ENCODE measurements at places on chromosomes 16 and 17.

GRCh38 chr16:28155293-28155692 lies 56.5 kb downstream of the XPO6 start:
- DNase-seq: no peak

DNA sequence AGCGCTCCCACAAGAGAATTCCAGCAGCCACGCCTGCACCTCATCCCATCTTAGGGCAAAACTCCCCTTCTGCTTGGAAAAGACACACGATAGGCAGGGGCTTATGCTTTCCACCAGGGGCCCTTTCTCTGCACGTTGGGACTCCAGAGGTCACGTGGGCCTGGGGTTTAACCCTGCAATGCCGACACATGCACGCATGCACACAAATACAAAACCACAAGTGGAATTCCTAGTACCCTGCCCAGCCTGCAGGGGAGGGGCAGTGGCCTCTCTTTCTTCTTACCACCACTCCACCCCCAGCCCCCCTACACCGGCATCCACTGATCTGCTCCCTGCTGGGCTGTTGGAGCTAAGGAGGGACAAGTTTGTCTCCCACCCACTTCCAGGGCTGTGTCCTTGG lies 16.8 kb upstream of the CCDC182 start:
- DNase-seq: no peak

DNA sequence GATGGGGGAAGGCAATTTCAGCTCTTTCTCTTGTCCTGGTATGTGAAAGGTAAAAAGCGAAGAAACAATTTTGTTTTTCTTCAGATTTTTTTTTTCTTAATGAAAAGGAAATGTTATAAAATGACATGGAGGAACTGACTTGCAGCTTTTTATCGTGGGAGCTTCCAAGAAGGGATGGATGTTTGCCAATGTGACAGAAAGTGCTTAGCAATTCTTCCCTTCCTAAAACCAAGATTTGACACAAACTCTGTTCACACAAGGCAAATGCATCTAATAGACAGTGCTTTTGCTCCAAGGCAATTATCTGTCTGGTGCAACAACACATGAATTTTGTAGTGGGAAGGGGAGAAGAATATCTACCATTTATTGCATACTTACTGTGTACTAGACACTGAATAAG lies 988.5 kb downstream of the CDH11 start:
- DNase-seq: peak; percentile 40

GRCh38 chr17:74485841-74486240 lies 19.4 kb downstream of the CD300A start:
- DNase-seq: no peak

DNA sequence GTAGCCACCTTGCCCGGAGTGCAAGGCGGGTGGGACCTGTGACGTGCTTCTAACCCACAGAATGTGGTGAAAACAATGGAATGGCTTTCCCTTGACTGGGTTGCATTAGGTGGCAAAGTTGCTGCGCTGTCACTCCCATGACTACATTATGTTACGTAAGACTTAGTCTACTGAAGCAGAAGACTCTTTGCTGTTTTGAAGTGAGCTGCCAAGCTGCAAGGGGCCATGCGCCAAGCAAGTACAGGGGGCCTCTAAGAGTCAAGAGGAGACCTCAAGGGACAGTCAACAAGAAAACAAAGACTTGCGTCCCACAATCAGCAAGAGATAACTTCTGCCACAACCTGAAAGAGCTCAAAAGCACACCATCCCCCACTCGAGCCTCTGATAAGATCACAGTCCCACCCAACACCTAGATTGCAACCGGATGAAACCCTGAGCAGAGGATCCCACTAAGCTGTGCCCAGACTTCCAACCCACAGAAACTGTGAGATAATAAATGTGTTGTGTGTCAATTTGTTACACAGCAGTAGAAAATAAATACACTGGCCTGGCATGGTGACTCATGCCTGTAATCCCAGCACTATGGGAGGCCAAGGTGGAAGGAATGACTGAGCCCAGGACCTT lies 16.5 kb downstream of the ANKRD11 start:
- DNase-seq: no peak

DNA sequence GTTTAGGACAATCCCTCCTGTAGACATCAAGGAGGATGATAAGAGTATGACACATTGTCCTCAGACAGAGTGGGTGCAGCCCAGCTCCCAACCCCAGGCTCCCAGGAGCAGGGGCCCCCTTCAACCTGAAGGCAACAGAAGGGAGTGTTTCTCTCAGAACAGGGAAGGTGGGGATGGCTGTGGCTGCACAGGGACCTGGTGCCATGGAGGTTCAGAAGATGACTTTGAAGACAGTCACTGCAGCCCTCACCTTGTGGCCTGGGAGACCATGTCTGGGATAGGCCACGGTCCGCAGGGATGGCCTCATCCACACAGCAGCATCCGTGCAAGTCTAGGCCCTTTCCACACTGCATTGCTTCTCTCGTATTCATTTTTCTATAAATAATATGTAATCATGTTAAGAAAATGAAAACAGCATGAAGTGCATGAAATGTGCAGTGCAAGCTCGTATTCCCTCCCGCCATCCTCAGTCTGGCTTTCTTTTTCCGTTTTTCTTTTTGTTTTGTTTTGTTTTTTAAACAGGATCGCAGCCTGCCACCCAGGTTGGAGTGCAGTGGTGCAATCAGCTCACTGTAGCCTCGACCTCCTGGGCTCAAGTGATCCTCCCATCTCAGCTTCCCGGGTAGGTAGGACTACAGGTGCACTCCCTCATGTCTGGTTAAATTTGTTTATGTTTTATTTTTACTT lies 71.1 kb downstream of the METRNL start:
- no peak for DNase-seq

GRCh38 chr17:63939884-63940283 lies 7.8 kb upstream of the CD79B start:
- DNase-seq: no peak

DNA sequence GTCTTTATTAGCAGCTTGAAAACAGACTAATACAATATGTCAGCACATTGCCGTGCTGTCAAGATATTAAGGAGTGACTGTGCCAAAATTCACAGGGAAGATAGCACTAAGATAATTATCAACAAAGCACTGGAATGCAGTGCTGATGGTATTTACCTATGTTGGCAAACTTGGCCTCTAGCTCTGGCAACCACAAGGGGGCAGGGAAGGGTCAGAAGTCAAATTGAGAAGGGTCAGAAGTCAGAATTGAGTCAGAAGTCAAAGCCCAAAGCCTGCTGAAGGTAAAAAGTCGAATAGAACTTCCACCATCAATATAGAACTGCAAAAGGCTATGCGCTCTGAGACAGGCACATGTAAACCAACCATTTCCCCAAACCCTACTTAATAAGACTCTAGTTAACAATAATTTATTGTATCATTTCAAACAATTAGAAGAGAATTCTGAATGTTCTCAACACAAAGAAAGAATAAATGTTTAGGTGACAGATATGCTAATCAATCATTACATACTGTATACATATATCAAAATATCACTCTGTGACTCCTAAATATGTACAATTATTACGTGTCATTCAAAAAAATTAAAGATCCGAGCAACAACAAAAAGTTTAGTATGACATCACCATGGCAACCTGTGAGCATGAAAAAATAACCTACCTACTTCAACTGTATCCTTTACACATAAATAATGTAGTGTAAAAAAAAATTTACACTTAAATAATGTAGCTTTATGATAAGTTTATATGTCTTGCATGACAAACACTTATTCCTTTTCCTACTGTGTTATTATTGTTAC lies 916.1 kb downstream of the KCNJ2 start:
- DNase-seq: no peak

- no peak for DNase-seq
Observed at GRCh38 chr16:61763013-61763412, 273.2 kb downstream of the CDH8 start.

DNA sequence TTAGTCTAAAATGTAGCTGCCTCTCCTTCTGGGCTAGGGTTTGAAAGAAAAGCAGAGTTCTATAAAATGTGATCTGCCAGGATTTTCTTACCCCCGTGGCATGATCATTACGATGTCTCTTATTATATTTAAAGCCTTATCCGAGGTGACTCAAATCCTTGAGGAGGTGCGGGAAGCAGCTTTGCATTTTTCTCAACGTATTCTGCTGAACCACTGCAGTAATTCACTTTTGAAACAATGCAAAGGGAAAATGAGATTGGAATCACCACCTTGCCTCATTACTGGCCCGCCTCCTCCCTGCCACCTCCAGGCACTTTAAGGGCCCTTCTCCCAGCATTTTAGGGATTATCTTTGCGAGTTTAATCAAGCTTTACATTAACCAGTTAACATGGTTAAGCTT lies 9.7 kb upstream of the NOG start:
- no peak for DNase-seq

DNA sequence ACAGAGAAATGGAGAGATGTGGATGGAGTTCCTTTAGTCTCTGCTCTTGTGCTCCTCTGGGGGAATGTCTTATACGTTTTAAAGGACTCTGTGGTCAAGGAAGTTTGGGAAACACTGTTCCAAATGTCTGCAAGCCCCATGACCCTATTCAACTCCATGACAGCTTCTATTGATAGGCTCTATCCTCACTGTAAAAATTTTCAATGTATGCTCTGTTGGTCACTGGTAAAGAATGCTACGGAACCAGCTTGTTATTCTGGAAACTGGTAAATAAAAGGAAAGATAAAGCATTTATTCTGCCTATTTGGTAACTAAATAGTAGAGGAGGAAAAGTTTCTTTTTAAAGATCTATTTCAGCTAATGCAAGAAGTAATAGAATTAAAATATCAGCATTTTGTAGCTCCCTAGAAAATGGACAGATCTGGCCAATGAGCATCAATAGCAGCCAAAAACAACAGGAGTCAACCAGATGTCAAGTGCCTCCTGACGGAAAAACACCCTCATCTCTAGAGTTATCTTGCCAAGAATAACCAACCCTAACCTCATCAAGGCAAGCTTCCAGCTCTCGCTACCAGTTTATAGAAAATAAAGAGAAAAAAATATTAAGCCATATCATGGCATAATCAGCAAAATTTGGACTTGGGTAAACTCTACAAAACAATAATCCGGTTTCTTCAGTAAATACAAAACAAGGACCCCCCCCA lies 16.1 kb downstream of the GDE1 start:
- DNase-seq: no peak

GRCh38 chr16:72068930-72069329 lies 5.9 kb downstream of the HPR start:
- DNase-seq: no peak

DNA sequence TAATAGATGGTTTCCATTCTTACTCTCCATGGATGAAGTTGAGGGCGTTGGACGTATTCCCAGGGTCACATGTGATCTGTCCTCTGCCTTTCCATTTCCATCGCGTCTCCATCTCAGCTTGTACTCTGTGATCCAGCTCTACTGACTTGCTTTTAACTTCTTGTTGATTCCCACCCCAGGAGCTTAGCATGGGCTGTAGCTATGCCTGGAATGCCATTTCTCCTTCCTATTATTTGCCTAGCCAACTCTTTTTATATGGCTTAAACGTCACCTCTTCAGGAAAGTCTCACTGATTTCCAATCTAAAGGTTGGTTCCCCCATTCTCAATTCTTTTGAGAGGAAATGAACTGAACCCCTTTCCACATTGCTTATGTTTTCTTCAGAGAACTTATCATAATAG lies 475.9 kb downstream of the XYLT1 start:
- no peak for DNase-seq

- no peak for DNase-seq
Observed at GRCh38 chr16:79307214-79307613, 293.3 kb downstream of the MAF start.

DNA sequence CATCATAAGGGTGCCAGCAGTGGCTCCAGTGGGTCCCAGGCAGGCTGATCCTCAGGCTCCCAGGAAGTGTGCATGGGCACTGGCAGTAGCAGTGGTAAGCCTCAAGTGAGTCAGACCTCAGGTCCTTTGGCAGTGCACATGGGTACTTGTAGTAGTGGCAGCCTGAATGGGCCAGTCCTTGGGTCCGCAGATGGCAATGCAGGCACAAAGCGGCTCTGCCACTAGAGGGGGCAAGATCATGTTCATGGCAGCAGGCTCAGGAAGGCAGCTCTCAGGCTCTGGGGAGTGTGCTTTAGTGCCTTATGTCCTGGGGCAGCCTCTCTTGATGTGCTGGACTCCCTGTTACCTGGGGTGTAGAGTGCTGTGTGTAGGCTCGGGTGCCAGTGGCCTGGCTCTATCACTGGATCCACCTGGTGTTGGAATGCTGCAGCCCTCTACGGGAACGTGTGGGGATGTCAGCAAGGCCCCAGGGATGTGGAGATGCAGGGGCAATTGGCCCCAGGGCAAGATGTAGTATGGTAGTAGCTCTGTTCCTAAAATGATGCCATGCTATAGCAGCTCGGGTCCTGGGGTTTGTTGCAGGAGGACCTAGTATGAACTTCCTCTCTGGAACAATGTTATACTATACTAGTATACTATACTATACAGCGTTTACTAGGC lies 11.0 kb downstream of the ACSM3 start:
- DNase-seq: no peak

DNA sequence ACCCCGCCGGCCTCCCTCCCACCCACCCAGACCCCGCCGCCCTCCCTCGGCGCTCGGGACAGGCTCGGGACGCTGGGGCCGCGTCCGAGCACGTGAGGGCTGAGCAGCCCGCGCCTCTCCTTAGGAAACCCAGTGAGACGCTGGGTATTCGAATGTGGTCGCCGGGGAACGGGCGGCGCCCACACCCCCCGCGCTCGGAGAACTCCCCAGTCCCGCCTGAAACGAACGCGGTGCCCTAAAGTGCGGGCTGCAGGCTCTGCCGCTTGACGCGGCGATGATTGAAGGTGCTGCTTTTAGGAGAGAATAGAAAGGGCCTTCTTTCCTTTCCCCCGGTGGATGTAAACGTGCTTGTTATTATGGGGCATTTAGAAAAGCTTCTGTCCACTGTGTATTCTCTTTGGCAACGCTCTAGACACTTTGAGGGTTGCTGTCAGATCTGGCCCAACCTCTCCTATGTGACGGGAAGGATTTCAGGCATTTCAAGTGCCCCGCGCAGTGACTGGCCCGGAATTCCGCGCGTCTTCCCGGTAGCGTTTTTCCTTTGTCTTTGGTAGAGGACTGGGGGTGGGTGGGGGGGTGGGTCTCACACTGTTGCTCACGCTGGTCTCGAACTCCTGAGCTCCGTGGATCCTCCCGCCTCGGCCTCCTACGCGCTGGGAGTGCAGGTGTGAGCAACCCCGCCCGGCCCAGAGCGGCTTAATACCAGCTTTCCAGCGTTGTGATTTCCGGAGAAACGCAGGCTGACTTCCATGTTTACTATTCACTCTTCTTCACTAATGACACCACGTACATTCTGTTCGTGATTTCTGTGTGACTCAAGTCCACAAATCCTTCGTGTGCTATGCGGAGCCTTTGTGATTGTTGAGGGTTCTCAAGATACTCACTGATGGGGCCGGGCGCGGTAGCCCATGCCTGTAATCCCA lies 21.8 kb upstream of the FOXK2 start:
- no peak for DNase-seq

GRCh38 chr17:4711661-4712181 lies 1.3 kb downstream of the ARRB2 start:
- peak; percentile 31 for DNase-seq

GRCh38 chr17:48559840-48560817 lies 15.2 kb upstream of the HOXB2 start:
- DNase-seq: no peak

GRCh38 chr17:61783556-61784304 lies 79.6 kb downstream of the BRIP1 start:
- DNase-seq: no peak

Measured in forelimb muscle (tissue), 1 donor.